ENCODE measurements at places on chromosomes 2 and 18. TPM values are rescaled to one million over a fixed set of nuclear protein-coding genes. Genes with fewer than 3 reads are reported as not detected.
A peak's percentile ranks its signal among the peaks of the same experiment; 100 is the strongest.

DNA sequence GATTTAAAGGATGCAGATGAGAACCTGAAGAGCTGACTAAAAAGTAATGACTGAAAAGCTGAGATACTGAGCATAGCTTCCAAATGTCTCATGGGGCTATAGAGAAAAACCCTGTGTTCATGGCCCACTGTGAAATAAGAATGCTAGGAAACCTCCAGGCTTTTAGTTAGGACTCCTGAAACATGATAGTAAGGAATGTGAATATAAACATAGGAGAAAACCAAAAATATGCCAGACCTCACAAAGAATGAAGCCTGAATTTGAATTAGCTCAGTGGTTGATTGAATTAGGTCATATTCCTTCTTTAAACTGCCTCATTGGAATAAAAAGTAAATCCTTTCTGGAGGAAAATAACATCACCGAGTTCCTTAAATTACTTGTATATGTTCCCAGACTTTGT is 194.5 kb upstream of the NXPH2 start:
- DNase-seq, result no peak

DNA sequence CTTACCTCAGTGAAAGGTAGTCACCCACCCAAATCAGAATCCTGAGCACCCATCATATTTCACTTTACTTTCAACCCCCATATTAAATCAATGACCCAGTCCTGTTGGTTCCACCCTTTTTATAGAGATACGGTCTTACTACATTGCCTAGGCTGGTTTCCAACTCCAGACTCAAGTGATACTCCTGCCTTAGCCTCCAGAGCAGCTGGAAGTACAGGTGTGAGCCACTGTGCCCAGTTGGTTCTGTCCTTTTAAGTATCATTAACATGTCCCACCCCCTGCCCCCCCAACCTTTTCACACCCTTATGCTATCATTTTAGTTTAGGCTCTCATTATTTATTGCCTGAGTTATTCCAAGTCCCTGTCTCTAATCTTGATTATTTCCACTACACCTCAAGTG is 28.7 kb downstream of the MSH6 start:
- DNase-seq, result no peak

GRCh38 chr18:72181241-72181764 is 362.8 kb downstream of the CBLN2 start:
- no peak for DNase-seq

DNA sequence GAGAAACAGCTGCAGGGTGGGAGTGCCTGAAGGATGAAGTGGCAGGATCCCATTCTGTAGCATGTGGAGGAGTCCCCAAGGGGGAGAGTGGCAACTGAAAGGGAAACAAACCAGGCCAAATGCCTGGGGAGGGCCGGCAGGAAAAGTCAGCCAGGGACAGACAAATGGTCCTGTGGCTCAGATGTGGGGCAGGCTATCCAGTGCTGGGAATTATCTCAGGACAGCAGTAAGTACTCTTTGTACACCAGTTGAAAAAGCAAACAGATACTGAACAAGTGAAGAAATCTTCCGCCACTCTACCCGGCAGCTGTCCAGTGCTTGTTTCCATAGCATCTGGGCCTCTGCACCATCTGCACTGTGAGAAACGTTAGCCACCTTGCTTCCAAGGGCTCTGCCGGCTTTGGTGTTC is 408.9 kb downstream of the LRATD1 start:
- DNase-seq, result no peak

- no peak for DNase-seq
These were observed 268.3 kb downstream of the DYSF start for GRCh38 chr2:71721669-71722068.

DNA sequence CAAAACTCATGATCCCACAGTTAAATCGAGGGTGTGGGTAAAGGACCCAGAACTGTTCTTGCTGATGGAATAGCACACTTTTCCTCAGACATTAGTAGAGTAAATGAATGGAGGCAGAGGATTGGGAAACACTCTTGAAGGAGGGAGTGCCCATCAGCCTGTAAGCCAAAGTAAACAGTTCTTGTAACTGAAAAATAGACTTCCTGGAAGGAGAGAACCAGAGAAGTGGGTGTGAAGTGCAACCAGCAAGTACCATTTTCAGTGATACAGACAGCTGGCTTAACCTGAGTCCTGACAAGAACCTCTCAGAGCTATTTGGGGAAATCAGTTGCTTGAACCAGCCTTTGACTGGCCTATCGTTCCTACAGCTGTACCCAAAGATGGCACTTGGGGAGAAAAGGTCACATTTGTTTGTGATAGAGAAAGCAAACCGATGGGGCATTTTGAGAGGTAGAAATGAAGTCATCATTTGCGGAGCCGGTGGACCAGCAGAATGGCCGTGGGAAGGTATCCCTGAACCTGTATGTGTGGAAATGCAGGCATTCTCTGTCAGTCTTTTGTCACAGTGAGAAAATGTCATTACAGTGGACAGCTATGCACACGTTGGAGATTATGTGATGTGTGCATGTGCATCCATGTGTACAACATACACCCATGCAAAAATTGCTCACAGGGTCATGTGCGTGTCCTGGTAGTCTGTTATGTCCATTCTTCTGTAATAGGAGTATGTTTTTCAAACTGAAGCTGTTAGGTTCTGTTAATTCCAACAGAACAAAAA is 17.8 kb downstream of the CRIM1 start:
- DNase-seq, result no peak

GRCh38 chr2:33730193-33730592 is 131.1 kb upstream of the FAM98A start:
- DNase-seq, result no peak

- no peak for DNase-seq
These were observed 21.6 kb upstream of the AGFG1 start for GRCh38 chr2:227450311-227450841.

DNA sequence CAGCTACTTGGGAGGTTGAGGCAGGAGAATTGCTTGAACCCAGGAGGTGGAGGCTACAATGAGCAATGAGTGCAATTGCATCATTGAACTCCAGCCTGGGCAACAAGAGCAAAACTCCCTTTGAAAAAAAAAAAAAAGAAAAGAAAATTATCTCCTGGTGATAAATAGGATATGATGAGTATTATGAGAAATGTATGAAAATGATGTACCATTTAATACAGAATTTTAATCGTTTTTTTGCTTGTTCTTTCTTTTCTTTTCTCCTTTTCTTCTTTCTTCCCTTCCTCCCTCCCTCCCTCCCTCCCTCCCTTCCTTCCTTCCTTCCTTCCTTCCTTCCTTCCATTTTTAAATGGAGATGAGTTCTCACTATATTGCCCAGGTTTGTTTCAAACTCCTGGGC is 40.4 kb downstream of the TTC27 start:
- DNase-seq, result no peak

DNA sequence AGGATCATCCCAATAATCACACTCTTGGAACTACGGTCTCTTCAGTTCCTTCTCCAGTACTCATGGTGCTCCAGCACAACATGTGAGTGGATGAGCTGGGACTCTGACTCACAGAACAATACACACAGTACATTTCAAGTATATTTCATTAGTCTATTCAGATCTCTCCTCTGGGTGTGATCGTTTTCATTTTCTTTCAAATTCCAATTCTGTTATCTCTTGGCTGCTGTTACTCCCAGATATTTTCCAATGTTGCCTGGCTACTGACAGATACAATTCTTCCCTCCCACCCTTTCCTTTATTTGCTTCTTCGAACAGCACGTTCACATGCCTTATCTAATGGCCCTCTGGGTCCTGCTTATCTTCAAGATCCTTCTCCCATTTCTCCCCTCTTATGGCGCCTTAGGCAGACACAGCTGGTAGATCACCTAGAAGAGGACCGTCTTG is 216.0 kb downstream of the ACKR3 start:
- DNase-seq, result no peak

DNA sequence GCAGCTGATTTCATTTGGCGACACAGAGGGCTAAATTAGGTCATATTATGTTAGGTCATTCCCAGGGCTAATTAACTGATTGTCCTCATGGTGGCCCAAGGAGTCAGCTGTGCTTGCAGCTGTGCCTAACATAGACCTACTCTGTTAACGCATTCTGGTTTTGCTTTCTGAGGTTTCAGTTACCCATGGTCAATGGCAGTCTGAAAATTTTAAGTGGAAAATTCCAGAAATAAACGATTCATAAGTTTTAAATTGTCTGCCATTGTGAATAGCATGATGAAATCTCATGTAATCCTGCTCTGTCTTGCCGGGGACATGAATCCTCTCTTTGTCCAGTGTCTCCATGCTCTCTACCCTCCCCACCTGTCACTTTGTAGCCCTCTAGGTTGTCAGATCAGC is 168.7 kb downstream of the KCNS3 start:
- no peak for DNase-seq

GRCh38 chr2:109554758-109555157 is 59.0 kb downstream of the SEPTIN10 start:
- no peak for DNase-seq

GRCh38 chr2:39550701-39551285 is 113.7 kb upstream of the MAP4K3 start:
- DNase-seq, result no peak

- peak; percentile 30 for DNase-seq
These were observed 12.7 kb downstream of the KDM3A start for GRCh38 chr2:86453836-86454235.

DNA sequence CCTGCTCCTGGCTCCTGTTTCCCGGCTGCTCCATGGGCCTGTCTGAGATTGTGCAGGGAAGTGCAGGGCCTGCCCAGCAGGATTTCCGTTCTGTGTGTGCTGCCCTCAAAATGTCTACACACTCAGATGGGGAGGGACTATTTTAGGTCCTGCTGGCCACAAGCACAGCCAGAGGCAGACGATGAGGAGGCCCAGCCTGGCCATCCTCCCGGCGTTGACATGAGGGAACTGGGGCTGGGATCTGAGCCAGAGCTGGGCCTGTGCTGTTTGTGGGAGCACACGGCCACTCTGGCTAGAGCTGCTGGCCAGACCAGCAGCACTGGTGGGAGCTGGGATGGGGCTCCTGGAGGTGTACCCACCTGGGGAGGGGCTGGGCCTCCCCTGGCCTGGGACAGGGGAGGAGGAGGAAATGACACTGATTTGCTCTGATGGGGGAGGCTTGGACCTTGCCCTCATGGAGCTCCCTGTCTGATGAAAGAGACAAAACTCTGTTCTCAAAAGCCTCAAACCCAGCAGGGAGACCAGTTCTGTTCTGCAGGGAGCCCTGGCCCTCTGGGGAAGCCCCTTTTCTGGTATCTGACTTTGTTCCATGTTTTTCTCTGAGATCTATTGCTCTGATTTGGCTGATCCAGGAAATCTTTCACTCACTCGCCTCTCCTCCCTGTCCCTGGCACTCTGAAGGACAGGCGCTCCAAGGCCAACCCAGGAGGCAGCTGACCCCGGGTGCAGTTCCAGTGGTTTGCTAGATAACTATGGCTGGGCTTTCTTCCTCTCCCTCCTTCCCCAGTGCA is 161.8 kb downstream of the DYSF start:
- no peak for DNase-seq

DNA sequence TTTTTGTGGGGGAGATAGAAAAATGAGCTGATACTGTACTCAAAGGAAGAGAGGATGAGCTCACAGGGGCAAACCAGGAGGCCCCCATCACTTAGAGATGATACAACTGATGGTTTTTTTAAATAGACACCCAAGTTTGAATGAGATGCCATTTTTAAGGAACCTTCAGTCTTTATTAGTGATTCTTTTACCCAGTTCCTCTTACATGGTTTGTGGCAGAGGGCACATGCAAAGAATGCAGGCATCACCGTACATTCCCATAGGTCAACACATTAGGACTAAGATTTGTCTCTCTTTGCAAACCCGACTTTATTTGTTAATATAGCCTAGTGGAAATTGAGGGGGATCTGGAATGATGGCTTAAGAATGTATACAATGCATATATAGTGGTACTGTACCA is 250.9 kb downstream of the ASXL3 start:
- DNase-seq, result no peak

Gene NT5C1B
- not detected for polyA plus RNA-seq

Gene IL1RL1
- 1.3 TPM for polyA plus RNA-seq
